CMK (cell line): ENCODE measurements at places on chromosomes 13 and 19.

DNA sequence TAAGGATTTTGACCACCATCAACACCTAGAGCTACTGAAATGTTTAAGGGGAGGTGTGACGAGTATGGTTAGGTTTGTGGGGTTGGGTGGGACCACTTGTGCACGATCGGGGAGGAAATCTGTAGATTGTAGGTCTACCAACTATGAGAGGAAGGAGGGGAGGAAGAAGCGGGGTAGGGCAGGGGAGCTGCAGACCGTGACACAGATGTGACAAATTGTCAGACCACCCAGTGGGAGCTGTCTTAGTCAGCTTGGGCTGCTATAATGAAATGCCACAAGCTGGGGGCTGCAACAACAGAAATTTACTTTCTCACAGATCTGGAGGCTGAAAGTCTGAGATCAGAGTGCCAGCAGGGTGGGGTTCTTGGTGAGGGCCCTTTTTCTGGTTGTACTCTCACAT, 62.2 kb upstream of the ARGLU1 start:
- DNase-seq: no peak

GRCh38 chr19:18320865-18321733, 1.8 kb downstream of the LSM4 start:
- no peak for DNase-seq

- DNase-seq: no peak
These were observed 361.1 kb upstream of the SLITRK1 start for GRCh38 chr13:84243340-84243739.

- no peak for DNase-seq
These were observed 13.9 kb downstream of the SAMD4B start for GRCh38 chr19:39356073-39356472.

DNA sequence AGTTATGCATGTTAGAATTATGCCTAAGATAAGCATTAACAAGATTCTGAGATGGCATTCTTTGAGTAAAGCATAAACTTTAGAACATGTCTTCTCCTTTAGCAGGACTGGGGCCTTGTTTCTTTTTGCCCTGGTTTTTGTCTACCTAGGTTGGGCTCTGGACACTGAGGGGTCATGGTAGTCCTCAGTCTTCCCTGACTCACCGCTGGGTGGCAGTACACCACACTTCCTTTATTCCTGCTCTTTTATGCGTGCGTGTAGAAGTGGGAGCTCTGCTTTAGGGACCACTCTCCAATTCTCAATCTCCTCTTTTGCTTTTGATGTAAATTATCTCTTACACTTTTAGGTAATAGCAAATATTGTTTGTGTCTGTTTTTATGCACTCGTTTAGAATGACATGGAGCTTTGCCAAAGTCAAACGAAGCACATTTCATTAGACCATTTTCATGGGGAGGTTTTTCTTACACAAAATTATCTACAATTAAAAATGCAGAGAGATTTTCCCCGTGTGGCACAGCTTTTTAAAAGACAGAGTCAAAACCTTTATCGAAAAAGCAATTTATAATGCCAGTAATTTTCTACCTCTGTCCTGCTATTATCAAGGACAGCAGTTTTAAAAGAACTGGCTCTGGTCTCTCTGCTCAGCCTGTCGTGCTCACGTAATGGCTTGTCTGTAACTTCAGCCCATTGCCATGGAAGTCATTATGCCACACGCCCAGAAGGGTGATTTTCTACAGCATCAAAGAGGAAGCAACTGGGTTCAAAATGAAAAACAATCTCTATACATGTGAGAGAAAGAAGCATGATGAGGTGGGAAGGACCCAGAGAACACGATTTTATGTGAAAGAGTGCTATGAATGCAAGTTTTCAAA, 413.9 kb downstream of the COG6 start:
- no peak for DNase-seq

- no peak for DNase-seq
These were observed 202.5 kb upstream of the RFC3 start for GRCh38 chr13:33615436-33615835.

DNA sequence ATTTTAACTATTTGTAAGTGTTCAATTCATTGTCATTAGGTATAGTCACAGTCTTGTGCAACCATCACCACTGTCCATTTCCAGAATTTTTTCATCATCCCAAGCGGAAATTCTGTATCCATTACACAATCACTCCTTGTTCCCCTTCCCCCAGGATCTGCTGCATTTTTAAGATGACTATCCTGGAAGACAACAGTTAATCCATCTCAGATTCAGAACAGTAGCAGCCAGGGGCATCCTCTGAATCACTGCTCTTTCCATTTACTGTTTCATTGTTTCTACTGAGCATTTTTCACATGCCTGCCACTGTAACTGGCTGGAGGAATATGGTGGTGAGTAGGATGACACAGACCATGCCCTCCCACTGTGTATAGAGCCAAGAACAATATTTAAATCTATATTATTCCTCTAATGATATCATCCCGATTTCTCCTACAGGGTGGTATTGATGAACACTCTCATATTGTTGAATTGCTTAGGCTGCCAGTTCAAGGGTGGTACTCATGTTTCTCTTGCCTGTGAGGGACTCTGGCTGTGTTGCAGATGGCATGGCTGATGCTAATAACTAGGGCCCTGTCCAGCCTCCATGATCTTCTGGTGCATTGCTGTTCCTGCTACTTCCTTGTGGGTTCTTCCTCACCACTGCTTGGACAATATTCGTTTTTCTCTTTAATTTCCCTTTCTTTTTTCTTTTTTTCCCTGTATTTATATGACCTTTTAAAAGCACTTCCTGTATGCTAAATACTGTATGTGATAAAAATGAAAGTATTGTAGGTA, 59.0 kb downstream of the WDFY2 start:
- no peak for DNase-seq

GRCh38 chr13:100234524-100235136, 145.7 kb downstream of the PCCA start:
- no peak for DNase-seq

DNA sequence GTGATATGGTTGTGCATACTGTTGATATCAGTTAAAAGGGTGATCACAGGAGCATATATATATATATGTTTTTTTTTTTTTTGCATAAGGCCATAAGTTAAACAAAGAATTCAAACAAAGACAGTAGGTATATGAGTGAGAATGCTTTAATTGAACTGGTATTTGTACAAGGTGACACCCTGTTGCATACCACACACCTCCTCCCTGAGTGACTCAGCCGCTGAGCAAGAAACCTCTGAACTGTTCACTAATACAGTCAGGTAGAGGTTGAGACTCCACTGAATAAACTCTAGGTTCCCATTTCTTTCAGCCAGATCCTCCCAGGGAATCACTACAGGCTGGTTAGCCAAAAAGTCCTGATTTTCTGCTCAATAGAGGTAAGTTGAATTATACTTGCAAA, at the start of gene SCEL:
TSS of gene SCEL (plus strand) at position 259 of the 400 bp plus-strand sequence. CDS start 20,170 bp downstream, outside the sequence.
- DNase-seq: no peak

- DNase-seq: no peak
These were observed 563 bp upstream of the PDCD5 start for GRCh38 chr19:32580353-32580900.

DNA sequence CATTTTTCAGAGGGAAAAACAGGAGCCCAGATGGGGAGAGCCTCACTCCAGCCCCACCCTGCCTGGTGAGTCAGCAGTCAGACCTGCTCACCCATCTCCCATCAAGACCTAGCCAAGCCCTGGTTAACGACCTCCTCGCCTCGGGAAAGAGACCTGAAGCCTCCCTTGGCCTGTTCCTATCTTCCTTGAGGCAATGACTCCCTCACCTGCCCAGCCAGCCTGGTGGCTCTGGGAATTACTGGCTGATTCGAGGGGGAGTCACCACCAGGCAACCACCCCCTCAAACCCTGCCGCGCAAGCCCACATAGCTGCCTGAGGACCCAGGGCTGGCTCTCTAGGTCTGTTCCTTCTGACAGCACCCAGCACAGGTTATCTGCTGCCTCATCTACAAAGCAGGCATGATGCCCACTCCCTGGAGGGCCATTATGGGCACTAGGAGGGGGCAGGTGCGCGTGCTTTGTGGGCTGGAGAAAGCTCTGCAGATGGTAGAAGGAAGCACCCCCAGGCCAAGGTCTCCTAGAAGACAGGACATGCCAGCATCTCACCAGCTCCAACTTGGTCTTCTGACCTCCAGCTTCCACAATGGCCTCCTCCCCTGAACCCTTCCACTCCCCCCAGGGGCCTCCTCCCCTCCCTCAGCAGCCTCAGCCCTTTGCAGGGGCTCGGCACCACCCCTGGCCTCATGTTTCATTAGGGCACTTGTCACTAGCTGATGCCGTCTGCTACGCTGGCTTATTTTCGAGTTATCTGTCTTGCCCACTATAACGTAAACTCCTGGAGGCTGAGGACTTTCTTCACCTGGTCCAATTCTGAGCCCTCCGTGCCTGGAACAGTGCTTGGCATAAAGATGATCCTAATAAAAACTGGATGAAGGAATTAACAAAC, 10.4 kb downstream of the DEDD2 start:
- DNase-seq: no peak

DNA sequence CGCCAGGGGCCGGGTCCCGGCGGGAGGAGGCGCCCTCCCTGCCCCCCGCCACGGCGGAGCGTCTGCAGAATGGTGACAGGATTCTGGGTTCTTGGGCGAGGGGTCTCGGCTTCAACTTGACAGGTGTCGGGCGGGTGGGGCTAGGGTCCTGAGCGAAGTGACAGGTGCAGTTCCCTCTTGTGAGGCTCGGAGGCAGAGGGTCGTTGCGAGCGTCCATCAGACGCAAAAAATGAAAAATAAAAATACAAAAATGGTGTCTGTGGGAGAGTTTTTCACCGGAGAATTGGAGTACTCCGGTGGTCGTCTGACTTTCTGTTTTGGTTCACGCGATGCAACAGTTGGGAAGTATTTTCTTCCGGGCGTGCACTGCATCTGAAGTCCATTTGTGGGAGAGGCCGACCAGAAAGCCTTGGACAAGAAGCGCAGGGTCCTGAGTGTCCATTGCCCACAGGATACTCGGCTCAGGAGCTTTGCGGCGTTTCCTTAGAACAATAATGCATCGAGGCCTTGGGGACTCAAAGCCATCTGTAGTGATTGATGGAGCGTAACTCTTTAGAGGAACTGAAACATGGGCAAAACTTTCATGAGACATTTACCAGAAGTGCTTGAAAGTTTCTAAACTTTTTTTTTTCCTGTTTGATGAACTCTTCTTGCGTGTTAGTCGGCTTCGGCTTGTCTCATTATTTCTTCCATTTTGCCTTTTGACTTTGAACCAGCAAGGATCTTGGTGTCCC, 759 bp downstream of the RB1 start:
- no peak for DNase-seq

DNA sequence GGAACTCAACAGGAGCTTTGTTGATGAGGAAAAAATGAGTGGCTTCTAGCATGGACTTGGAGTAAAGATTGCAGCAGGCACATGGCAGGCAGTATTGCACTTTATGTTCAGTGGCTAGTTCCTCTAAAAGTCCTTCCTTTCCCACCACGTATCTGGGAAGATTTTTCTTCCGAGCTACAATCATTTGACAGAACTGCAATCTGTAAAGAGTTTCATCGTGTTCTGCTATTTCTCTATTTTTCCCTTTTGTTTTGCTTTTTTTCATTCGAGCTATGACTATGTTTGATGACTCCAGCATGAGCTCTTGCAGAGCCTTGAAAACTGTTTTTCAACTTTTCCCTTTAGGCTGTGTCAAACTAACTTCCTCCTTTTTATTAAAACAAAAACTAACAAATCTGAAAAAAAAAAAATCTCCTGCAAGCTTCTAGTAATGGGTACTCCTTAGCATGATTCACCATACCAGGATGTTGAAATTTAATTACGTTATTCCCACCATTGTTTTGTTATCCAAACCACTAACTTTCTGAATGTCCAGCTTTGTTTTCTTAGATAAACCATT, 12.3 kb downstream of the CLDN10 start:
- no peak for DNase-seq
